ENCODE measurements at places on chromosomes 2 and 18.

DNA sequence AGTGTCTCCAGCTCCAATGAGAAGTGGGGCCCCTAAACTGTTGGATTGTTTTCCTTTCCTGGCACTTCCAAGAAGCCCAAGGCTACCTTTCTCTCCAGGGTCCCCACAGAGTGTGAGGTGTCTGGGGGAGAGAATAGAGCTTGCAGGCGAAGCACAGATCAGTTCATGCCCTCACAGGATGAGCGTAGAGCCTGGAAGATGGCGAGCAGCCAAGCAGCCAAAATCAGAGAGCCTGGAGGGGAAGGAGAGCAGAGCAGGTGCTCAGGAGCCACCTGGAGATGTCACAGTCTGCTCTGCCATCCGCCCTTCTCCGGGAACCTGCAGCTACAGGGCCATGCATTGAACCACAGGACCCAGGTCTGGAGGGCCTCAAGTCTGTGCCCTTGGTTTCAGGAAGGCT, 54.7 kb upstream of the TCF7L1 start:
- no peak for DNase-seq

GRCh38 chr2:132414081-132414480, 2.5 kb upstream of the GPR39 start:
- DNase-seq = no peak

DNA sequence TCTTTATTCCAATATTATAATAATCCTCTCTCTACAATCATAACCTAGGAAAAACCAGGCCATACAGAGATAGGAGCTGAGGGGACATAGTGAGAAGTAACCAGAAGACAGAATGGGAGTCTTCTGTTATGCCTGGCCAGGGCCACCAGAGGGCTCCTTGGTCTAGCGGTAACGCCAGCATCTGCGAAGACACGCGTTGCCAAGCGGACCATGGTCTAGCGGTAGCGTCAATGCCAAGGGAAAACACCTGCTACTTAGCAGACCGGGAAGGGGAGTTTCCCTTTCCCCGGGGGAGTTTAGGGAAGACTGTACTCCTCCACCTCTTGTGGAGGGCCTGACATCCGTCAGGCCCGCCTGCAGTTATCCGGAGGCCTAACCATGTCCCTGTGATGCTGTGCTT, 36.6 kb downstream of the ARL6IP6 start:
- no peak for DNase-seq

DNA sequence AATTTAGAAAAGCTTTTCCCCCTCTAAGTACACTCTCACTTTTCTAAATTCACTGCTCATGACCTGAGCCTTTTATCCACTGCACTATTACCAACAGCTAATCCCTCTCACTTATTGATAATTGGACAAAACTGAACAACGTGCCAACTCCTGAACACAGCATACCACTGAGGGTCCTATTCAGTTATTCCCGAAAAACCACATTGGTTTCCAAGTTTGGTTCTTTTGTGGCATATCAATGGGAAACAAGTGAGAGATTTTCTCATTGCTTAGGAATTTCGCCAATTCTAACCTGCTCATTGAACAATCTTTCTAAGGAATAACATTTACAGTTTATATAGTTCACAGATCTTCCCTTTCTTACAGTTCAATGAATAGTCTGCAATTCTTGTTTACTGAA, 977.4 kb downstream of the TMEM182 start:
- DNase-seq = no peak

GRCh38 chr2:184834699-184835397, 236.5 kb downstream of the ZNF804A start:
- no peak for DNase-seq

GRCh38 chr2:222311319-222311977, 12.7 kb upstream of the PAX3 start:
- no peak for DNase-seq

- DNase-seq = no peak
Observed at GRCh38 chr2:222656526-222657446, 894 bp upstream of the FARSB start.

DNA sequence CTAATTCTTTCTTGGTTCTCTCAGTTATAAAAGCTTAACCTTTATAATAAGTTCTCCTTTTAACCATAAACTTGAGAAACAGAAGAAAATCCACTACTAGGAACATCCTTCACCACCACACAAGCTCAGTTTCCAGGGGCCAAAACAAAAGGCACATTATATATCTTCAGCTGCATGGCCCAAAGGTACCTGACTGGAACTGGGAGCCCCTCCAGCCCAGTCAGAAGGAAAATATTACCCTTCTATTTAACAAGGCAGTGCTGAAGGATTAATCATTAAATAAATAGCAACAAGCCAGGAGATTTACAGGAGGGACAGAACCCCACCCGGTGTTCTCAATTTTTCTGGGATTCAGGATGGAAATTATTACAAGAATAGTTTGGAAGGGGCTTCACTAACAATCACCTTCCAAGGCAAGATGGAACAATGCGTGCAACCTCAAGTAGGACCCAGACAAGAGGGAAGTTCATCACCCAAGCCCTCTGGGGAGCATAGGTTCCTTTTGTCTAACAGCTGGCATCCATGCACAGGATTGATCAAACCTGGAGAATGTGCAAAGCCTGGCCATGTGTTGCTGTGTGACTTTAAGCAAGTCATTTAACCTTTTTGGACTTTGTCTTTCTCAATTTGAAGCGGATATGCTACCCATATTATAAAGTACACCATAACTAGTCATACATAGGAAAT, 159.6 kb upstream of the SETBP1 start:
- DNase-seq = no peak

- DNase-seq = peak; percentile 51
Observed at GRCh38 chr2:118185210-118186109, 97.2 kb downstream of the INSIG2 start.

DNA sequence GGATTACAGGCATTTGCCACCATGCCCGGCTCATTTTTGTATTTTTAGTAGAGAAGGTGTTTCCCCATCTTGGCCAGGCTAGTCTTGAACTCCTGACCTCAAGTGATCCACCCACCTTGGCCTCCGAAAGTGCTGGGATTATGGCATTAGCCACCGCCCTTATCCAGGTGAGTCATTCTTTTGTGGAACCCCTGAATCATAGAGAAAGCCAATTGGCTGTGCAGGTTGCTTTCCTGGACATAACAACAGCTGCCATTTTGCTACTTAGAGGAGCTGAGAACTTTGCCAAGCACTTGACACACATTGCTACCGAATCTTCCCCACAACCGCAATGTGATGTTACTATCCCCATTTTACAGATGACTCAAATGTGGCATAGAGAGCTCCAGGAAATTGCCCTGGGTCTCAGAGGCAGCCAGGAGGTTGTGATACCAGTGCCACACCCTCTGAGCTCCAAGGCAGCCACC, 36.0 kb downstream of the SETBP1 start:
- no peak for DNase-seq

GRCh38 chr2:88845772-88846661, 154.5 kb downstream of the RPIA start:
- no peak for DNase-seq

DNA sequence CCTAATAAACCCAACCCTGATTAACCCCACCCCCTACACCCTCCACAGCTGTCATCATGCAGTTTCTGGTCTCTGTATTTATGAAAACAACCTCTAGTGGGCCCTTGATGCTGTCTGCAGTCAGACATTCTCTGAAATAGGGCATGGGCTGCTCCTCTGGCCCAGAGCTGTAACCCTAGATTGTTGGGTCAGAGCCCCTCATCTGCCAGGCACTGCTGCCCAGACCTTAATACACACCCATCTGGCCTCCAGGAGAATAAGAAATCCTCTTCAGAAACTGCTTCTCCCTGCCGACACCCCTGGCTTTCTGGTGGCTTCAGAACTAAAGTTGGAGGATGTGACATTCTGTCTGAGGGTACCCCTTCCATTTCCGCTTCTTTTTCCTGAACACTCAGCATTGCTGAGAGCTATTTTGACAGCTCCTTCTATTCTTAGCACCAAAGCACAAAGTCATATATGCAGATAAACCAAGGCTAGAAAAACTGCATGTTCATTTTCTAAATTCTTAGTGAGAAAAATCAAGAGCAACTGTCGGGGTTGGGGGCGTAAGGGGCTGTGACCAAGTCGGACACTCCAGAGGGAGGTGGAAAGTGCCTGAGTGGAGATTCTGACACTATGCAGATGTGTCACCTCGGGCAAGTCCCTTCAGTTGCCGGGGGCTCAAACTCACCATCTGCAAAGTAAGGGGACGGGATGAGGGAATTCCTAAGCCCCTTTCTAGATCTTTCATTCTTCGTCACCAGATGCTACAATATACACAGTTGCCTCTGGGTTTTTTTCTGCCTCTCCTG, 28.7 kb downstream of the SRSF7 start:
- no peak for DNase-seq
